ENCODE measurements at places on chromosomes 6 and 20.

DNA sequence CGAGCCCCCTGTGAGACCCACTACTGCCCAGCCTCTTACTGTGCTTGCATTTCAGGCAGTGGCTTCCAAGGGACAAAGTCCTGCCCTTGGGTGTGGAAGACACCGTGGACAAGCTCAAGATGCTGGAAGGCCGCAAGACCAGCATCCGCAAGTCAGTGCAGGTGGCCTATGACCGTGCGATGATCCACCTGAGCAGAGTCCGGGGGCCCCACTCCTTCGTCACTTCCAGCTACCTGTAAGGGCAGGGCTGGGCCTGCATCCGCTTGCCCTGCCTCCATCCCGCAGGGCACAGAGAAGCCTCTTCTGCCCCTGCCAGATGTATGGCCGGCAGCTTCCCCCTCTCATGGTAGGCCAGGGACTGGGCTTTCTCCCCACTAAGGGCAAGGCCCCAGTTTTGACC is 33.8 kb downstream of the BRPF3 start:
- no peak for DNase-seq

- DNase-seq = no peak
These were observed 12.2 kb upstream of the C6orf132 start for GRCh38 chr6:42154461-42155209.

DNA sequence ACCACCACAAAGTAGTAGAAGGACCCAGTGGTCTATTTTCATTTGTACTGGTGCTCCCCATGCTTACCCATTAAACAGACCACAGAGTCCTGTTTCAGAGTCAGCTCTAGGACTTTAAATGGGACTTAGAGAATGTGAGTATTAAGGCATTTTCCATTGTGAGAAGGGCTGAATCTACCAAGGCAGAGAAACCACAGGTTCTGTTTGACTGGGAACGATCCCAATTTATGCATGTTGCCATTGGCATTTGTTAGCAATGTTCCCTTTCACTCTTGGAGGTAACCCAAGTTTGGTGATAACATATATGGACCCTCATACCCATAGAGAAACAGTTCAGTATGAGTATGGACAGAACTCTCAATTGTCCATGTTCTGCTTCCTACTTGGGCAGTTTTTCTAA is 672.8 kb downstream of the KIF16B start:
- no peak for DNase-seq

DNA sequence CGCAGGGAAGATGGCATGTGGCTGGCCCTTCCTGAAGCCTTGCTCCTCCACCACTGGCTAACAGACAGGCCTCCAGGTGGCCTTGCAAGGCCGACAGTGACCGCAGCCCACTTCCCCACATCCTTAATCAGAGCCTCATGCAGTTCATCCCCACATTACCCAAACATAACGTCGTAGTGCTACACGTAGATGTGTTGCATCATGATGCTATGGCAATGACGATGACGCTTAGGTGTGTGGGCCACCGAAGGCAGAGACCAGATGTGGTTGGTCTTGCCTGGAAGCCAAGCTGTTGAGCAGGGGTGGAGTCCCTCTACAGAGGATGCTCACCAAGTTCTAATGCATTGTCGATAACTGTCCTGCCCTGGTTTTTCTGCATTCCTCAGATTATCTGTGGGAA is 5.6 kb downstream of the CD93 start:
- DNase-seq = no peak

DNA sequence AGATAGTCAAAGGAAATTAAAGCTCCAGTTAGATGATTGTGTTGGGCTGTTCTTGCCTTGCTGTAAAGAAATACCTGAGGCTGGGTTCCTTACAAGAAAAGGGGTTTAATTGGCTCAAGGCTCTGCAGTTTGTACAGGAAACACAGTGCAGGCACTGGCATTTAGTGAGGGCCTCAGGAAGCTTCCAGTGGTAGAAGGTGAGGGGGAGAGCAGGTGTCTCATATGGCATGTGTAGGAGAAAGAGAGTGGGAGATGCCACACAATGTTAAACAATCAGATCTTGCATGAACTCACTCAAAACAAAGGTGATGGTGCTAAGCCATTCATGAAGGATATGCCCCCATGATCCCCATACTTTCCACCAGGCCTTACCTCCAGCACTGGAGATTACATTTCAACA is 493.5 kb upstream of the IMPG1 start:
- no peak for DNase-seq

GRCh38 chr6:128696691-128697689 is 176.6 kb upstream of the PTPRK start:
- no peak for DNase-seq

GRCh38 chr6:90127595-90127994 is 169.0 kb downstream of the BACH2 start:
- DNase-seq = no peak

DNA sequence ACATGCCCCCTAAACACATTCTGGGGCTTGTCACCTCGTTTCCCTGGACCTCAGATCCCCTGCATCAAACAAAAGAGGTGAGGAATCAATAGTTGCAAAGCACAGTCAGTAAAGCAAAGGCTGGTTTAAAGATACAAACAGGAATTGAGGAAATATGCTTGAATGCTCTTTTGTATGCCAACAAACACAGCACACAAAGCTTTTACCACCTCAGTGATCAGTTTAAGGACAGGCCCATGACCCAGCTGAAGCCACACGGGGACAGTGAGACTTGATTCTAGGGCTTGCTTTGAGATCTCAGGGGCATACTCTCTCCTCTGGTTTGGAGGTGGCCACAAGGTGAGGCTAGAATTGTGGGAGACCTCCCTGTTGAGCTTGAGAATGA is 182.9 kb upstream of the CST7 start:
- DNase-seq = no peak

DNA sequence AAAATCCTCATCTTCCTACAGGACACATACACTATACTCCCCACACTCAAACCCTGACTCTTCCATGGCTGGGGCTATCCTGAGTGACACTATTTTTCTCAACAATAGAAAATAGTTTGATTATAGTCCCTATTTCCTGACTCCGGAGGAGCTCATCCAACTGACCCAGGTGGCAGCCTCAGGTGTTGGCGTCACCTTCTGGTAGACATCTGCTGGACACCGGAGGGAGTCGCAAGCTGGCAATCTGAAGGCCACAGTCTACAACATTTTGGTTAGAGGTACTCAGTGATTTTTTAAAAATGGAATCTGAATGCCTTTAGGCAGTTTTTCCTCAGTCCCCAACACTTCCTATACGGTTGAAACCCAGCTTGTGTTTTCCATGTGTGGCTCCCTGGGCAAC is 32.2 kb upstream of the OCSTAMP start:
- DNase-seq = no peak

DNA sequence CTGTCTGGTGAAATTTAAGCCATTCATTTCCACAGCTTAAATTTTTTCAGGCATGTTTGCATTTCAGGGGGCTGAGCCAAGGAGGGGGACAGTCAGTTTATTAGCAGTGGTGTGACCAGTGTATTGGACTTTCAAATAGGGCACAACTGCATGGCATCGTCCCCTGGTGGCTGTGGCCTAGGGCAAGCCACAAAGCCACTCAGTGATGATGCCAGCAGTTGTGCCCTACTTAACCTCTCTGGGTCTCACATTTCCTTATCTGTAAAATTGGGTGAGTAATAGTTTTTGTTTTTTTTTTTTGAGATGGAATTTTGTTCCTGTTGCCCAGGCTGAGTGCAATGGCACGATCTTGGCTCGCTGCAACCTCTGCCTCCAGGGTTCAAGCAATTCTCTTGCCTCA is 48.0 kb downstream of the CDC5L start:
- DNase-seq = no peak

DNA sequence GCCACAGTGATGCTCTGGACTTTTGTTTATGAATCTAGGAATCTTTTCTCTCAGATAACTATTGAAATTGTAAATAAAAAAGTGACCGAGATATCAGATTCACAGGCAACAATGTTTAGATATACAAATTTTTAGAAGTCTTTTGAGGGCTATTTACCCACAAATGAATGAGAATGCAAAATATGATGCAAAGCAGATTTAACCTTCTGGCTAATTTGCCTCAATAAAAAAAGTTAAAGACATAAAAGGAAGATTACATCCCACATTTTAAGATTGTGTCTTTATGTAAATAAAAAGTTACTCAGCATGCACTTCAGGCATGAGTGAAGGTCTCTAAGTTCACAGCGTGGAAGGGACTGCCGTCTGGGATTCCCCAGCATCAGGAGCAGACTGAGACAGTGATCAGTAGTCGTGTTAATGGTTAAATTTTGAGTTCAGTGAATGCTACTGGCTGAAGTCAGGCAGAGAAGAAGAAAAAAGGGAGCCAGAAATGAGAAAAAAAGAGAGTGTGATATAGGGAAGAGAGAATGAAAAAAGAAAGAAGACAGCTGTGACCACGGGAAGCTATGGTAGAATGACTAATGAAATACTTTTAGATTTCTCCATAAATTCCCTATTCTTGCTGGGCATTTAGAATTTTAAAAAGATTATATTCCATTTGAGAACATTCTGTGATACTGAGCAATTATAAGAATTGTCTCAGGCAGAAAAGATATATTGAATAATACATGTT is 93.6 kb downstream of the MYB start:
- no peak for DNase-seq

- DNase-seq = no peak
These were observed 3.3 kb upstream of the TAAR5 start for GRCh38 chr6:132592855-132593254.

DNA sequence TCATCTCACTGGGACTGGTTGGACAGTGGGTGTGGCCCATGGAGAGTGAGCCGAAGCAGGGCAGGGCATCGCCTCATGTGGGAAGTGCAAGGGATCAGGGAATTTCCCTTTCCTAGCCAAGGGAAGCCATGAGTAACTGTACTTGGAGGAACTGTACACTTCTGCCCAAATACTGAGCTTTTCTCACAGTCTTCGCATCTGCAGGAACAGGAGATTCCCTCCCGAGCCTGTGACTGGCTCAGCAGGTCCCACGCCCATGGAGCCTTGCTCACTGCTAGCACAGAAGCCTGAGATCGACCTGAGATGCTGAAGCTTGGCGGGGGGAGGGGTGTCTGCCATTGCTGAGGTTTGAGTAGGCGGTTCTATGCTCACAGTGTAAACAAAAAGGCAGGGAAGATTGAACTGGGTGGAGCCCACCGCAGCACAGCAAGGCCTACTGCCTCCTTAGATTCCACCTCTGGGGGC is 10.4 kb upstream of the CALHM5 start:
- DNase-seq = no peak

DNA sequence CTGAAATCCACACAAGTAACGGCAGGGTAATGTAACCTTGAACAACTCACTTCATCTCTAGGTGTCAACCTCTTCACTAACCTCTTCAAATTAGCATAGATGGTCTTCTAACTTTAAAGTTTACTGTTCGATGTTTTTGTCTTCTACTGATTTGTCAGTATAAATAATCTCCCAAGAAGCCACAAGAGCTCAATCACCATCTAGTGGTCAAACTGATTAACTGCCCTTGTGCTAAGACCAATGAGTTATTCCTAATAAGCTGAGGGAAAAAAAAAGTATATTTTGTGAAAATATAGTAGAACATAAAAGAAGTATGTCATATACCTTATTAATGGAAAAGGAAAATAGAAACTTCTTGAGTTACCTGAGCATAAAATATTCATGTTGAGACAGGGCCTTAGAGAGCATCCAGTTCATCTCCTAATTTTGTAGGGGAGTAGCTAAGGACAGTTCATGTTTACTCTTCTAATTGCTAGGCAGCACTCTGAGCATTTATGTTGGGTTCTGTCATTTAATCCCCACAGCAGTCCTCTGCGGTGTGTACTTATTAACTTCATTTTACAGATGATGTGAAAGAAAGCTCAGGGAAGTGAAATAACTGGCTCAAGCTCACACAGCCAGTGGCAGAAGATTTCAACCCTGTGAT is 317.1 kb downstream of the ESR1 start:
- no peak for DNase-seq

DNA sequence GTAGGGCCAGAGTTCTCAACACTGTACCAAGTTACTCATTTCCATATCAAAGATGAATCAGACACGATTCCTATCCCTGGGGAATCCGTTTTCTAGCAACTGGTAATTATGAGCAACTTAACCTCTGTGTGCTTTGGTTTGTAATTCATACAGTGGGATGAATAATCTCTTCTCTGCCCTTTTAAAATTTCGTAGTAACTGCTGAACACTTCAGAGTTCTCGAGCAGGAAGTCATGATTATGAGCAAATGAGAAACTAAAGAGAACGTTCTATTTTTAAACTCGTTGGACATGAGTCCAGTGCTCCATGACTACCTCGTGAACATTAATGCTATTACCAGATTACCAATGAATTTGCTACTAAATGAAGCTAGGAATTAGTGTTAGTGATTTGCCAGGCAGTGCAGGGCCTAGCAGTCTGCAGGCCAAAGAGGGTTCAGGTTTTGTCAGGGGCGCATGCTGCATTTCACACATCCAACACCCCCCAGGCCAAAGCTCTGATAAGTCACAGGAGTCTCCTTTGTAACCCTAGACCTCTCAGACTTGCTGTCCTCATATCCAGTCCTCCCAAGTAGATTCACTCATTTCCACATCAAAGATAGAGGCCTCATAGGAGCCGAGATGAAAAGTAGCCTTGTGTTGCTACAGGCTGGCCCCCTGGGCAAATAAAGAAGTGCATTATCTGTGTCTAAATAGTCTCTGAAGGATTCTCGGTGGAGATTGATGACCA is 45.8 kb upstream of the VSTM2L start:
- DNase-seq = no peak

DNA sequence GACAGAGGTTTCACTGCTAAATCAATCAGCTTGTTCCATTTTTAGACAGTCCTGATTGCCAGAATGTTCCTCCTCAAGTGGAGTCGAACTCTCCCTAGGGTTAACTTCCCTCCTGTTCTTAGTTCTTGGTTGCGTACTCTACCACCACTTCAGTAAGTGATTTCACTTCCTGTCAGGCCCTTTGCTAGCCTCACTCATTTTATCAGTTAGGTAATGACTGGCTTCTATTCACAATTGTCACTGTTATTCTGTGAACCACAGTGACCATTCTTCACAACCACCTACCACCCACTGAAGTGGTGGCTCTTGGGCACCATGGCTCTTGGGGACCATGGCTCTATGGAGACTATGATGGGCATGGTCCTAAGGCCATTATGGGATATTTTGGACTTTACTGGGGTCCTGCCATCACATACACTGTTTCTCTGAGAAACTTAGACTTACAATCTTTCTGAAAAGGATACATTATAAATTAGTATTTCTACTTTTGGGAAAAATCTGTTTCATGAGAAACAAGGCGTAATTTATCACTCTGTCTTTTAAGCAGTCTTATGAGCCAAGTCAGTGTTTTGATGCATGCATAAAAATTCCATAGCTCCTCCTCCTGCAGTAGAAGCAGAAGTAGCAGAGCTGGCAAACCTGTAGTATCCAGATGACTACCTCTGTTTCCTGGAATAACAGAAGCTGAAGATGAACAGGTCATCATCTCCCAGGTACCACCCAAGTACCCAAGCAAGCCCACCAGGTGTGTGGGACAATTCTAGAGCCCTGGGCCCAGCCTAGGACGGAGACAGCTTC is 66.3 kb downstream of the ATXN1 start:
- DNase-seq = no peak

- DNase-seq = peak; percentile 17
These were observed 54.9 kb downstream of the CDH22 start for GRCh38 chr20:46253391-46253790.

All from NCI-H1930 (cell line).